ENCODE measurements at places on chromosomes 2 and 18. TPM values are rescaled to one million over a fixed set of nuclear protein-coding genes. Genes with fewer than 3 reads are reported as not detected.

DNA sequence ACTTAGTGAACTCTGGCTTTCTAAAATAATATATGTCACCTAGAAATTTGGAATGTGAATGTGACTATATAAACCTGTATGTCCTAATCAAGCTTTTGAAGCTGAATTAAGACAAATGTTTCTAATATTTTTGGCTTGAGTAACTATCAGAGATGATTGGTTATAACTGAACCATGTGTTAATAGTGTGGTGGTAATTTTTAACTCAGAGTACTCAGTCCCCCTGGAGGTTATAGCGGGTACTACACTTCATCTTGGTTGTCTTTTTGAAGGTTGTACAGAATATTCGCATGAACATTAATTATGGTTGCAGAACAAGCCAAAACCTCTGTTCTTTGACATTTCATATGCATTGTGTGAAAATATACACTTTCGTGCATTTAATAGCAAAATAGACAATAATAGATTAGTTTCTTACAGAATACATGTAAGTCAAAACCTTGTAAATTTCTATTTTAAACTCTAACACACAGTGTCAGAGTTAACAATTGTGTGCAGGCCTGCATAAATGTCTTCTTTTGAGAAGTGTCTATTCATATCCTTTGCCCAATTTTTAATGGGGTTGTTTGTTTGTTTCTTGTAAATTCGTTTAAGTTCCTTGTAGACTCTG lies 86.0 kb downstream of the OSBPL6 start:
- H3K27me3 ChIP-seq, result no peaks in the 10 kb centered on the region
- H3K4me1 ChIP-seq, result peaks cover 28% of the 10 kb centered on the region
- no peak for DNase-seq
- no peaks in the 10 kb centered on the region for H3K36me3 ChIP-seq

GRCh38 chr18:9366126-9366714 lies 31.6 kb downstream of the TWSG1 start:
- H3K27ac ChIP-seq, result no peak overlapping the region
- no peak for DNase-seq
- peaks cover 15% of the 10 kb centered on the region for H3K4me1 ChIP-seq
- no peaks in the 10 kb centered on the region for H3K27me3 ChIP-seq

- no peaks in the 10 kb centered on the region for H3K36me3 ChIP-seq
- no peak overlapping the region for H3K4me3 ChIP-seq
- peaks cover 81% of the 10 kb centered on the region for H3K27me3 ChIP-seq
- DNase-seq, result no peak
- H3K4me1 ChIP-seq, result peaks cover 4% of the 10 kb centered on the region
Measured at GRCh38 chr2:68709421-68709911, 25.1 kb upstream of the ARHGAP25 start.

DNA sequence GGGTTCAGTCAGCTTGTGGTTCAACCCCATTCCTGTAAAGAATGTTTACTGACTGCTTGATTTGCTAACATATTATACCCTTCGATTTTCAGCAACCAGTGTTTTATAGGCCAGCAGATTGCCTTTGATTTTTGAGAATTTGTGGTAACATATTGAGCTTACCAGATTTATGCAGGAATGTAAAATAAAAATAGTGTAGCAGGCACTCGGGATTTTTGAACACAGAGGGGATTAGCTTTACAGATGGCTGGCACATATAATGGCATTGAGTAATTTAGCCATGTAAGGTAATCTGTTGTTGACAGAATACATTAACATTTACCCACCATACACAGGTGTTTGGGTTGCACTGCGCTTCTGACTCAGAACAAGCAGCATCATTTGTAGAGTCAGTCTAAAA lies 354.0 kb downstream of the LRRTM1 start:
- H3K27ac ChIP-seq, result no peak overlapping the region
- no peaks in the 10 kb centered on the region for H3K4me1 ChIP-seq
- DNase-seq, result no peak

- DNase-seq, result peak; percentile 87
- peak overlapping the region; percentile 96 for H3K4me3 ChIP-seq
- H3K27ac ChIP-seq, result peak overlapping the region; percentile 99
- H3K36me3 ChIP-seq, result no peaks in the 10 kb centered on the region
- H3K4me1 ChIP-seq, result peaks cover 46% of the 10 kb centered on the region
Measured at GRCh38 chr2:230411570-230412370, 4.2 kb upstream of the SP100 start.

- no peak overlapping the region for H3K27ac ChIP-seq
- no peaks in the 10 kb centered on the region for H3K4me1 ChIP-seq
- no peak for DNase-seq
- no peaks in the 10 kb centered on the region for H3K36me3 ChIP-seq
- peaks cover 8% of the 10 kb centered on the region for H3K27me3 ChIP-seq
Measured at GRCh38 chr2:41294331-41294730, 753.5 kb upstream of the PKDCC start.

- no peaks in the 10 kb centered on the region for H3K36me3 ChIP-seq
- H3K4me1 ChIP-seq, result no peaks in the 10 kb centered on the region
- H3K27ac ChIP-seq, result no peak overlapping the region
- no peaks in the 10 kb centered on the region for H3K27me3 ChIP-seq
- H3K4me3 ChIP-seq, result no peak overlapping the region
- no peak for DNase-seq
Measured at GRCh38 chr2:129820908-129821307, 158.6 kb upstream of the RAB6C start.

DNA sequence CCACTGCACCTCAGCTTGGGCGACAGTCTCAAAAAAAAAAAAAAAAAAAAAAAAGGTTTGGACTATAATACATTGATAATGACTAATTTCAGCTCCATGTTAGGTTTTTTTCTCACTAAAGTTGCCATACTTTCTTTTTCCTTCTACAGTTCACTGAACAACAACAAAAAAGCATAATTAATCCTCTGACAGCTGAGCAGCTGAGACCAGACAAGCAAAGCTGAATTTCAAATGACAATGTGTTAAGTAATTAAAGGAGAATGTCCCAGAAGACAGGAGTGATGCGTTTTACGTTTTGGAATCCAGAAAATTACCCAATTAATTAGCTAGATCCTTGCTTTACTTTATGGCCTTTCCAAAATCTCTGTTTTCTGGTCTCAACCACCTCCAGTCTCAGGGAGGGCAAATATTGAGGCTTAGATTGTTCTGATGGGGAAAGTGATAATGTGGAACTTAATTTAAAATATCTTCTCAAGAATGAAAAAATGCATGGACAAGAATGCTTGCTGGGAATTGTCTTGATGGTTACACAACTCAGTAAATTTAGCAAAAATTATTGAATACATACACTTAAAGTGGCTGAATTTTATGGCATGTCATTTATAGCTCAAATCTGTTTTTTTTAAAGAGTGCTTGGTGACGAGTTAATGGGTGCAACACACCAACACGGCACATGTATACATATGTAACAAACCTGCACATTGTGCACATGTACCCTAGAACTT lies 17.4 kb upstream of the RMDN2 start:
- H3K4me1 ChIP-seq, result peaks cover 8% of the 10 kb centered on the region
- no peaks in the 10 kb centered on the region for H3K36me3 ChIP-seq
- H3K4me3 ChIP-seq, result no peak overlapping the region
- H3K27ac ChIP-seq, result no peak overlapping the region
- no peak for DNase-seq

GRCh38 chr2:149543845-149544244 lies 43.7 kb downstream of the MMADHC start:
- DNase-seq, result no peak
- H3K27ac ChIP-seq, result no peak overlapping the region
- no peaks in the 10 kb centered on the region for H3K36me3 ChIP-seq

DNA sequence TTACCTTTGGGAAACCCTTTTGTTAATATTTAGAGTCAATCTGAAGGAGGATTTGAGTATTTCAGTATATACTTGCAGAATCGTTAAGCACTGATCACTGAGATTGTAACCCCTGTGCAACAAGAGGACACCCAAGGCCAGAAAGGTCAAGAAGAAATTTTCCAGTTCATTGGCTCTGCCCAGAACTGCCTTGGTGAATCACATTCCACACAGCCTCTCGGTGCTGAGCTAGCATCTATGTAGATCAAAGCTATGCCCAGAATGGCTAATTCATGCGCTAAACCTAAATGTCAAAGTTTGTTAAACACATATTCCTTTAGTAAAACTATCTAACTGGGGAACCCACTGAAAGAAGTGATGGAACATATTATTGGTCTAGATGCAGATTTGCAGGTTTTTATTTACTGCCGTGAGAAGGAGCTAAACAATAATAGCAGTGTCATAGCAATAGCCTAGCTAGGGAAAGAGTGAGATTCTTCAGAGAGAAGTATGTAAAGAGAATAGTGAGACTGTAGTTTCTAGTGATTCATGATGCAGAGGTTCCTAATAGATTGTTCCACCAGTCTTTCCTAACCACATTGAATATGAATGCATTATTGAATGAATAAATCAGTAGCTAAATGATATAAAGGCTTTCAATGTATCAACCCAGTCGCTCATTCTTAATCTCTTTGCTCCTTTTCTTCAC lies 423.2 kb upstream of the CRIM1 start:
- DNase-seq, result no peak
- H3K36me3 ChIP-seq, result no peaks in the 10 kb centered on the region
- H3K4me3 ChIP-seq, result no peak overlapping the region
- H3K27ac ChIP-seq, result no peak overlapping the region

DNA sequence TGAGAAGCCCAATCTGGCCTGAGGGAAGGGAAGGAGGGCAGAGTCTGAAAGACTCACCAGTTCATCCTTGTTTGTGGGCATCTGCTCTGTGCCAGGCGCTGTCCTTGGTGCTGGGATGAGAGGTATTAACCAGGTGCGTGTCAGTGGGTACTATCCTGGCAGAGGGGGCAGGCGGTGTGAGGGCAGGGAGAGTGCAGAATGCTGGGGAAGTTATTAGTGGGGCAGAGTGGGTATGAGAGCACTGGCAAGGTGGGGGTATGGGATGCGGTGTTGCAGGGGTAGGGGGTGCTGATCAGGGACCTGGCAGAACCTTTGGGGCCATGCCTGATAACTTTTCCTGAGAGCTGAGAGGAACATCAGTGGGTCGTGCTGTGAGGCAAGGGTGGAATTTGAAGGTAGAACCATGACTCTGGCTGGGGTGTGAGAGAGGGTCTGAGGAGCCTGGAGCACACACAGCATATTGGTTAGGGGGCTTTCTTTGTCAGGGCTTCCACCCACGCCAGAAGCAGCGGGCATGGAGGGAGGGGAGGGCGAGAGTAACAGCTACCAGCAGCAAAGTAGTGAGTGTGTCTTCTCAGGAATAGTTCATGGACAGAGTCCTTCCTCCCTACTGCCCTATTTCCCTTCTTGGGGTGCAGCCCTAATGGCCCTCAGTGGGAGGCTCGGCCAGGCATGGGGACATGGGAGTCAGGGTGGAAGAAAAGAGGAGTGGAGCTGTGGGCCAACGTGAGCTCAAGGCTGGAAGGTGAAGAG lies 290.7 kb downstream of the CYP26B1 start:
- DNase-seq, result no peak
- H3K36me3 ChIP-seq, result no peaks in the 10 kb centered on the region
- peaks cover 11% of the 10 kb centered on the region for H3K27me3 ChIP-seq
- no peak overlapping the region for H3K27ac ChIP-seq
- peaks cover 3% of the 10 kb centered on the region for H3K4me1 ChIP-seq

DNA sequence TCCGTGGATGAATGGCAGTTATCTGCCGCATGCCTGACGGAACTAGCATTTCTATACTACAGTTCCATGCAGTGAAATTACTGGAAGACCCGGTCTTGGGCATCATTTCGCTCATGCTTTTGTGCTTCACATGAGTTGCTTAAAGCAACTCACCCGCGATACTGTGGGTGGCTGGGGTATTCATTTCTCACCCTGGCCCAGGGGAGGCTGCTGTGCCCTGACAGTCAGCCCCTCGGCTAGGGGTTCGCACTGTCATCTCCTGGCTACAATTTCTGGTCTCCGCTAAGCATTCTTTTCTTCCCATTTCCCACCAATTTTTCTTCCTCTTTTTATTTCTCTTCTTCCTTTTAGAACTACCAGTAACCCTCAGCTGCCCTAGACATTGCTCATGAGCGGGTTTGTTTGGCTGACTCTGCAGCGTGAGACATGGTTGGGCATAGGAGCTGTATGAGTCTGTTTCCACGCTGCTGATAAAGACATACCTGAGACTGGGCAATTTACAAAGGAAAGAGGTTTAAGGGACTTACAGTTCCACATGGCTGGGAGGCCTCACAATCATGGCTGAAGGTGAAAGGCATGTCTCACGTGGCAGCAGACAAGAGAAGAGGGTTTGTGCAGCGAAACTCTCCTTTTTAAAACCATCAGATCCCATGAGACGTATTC lies 16.5 kb upstream of the CNDP2 start:
- H3K4me1 ChIP-seq, result no peaks in the 10 kb centered on the region
- H3K27me3 ChIP-seq, result peaks cover 8% of the 10 kb centered on the region
- H3K4me3 ChIP-seq, result no peak overlapping the region
- no peaks in the 10 kb centered on the region for H3K36me3 ChIP-seq
- peak; percentile 67 for DNase-seq

- H3K36me3 ChIP-seq, result no peaks in the 10 kb centered on the region
- no peaks in the 10 kb centered on the region for H3K27me3 ChIP-seq
- H3K4me1 ChIP-seq, result no peaks in the 10 kb centered on the region
- no peak overlapping the region for H3K27ac ChIP-seq
- no peak for DNase-seq
Measured at GRCh38 chr18:4831791-4832375, 365.2 kb downstream of the AKAIN1 start.

- peaks cover 3% of the 10 kb centered on the region for H3K4me1 ChIP-seq
- H3K27ac ChIP-seq, result no peak overlapping the region
- H3K27me3 ChIP-seq, result no peaks in the 10 kb centered on the region
- no peak for DNase-seq
- no peaks in the 10 kb centered on the region for H3K36me3 ChIP-seq
- H3K4me3 ChIP-seq, result no peak overlapping the region
Measured at GRCh38 chr2:186868344-186868743, 19.4 kb upstream of the ZSWIM2 start.

DNA sequence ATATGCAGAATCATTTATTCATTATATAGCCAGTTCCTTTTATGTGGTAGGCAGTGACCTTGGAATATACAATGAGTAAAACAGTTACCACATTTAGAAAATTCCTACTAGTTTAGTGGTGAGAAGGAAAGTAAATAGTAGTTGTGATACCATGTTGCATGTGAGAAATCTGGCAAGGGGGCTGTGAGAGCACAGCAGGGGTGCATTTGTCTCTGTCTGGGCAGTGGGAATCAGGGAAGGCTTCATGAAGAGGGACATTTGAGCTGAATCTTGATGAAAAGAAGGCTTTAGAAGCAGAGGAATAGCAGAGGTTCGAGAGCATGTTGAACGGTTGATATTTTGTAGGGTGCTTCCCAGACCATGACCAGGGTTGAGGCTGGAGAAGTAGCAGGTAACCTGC lies 78.7 kb downstream of the RAB3GAP1 start:
- H3K4me1 ChIP-seq, result no peaks in the 10 kb centered on the region
- no peak overlapping the region for H3K27ac ChIP-seq
- H3K4me3 ChIP-seq, result no peak overlapping the region
- DNase-seq, result no peak

- H3K27ac ChIP-seq, result no peak overlapping the region
- no peaks in the 10 kb centered on the region for H3K4me1 ChIP-seq
- no peak for DNase-seq
- H3K27me3 ChIP-seq, result peaks cover 6% of the 10 kb centered on the region
- no peaks in the 10 kb centered on the region for H3K36me3 ChIP-seq
Measured at GRCh38 chr18:37285825-37286224, 279.8 kb downstream of the CELF4 start.

- peaks cover 13% of the 10 kb centered on the region for H3K27me3 ChIP-seq
- H3K27ac ChIP-seq, result no peak overlapping the region
- H3K4me3 ChIP-seq, result no peak overlapping the region
- H3K36me3 ChIP-seq, result no peaks in the 10 kb centered on the region
- no peaks in the 10 kb centered on the region for H3K4me1 ChIP-seq
- DNase-seq, result no peak
Measured at GRCh38 chr2:171208657-171209056, 48.0 kb upstream of the TLK1 start.

ATP9B gene
- total RNA-seq, result 27.3 TPM

LRRC30 gene
- total RNA-seq, result not detected

CENPA gene
- total RNA-seq, result 4.6 TPM

IL1RL1 gene
- total RNA-seq, result not detected

GNAL gene
- total RNA-seq, result 1.3 TPM

PDIA6 gene
- total RNA-seq, result 219 TPM

SPP2 gene
- total RNA-seq, result not detected

PROKR1 gene
- total RNA-seq, result not detected

RNF152 gene
- total RNA-seq, result 76.4 TPM
